ENCODE measurements at places on chromosomes 13 and 19.

DNA sequence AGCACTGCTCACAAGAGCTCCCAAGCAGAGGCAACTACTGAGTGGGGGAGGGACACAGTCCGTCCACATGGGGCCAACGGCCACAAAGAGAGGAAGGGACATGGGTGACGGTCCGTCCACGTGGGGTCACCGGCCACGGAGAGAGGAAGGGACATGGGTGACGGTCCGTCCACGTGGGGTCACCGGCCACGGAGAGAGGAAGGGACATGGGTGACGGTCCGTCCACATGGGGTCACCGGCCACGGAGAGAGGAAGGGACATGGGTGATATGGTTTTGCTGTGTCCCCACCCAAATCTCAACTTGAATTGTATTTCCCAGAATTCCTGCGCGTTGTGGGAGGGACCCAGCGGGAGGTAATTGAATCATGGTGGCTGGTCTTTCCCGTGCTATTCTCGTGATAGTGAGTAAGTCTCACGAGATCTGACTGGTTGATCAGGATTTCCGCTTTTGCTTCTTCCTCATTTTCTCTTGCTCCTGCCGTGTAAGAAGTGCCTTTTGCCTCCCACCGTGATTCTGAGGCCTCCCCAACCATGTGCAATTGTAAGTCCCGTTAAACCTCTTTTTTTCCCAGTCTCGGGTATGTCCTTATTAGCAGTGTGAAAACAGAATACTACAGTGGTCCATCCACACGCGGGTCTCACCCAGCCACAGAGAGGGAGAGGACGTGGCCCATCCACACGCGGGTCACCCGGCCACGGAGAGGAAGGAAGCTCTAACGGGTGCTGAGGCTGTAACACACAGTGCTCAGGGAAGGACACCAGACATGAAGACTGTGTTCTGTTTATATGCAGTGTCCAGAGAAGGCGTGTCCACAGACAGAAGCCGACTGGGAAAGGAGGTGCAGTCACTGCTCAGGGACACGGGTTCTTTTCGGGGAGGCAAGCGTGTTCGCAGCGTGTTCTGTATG is 48.5 kb downstream of the GAS6 start:
- no peak for DNase-seq

DNA sequence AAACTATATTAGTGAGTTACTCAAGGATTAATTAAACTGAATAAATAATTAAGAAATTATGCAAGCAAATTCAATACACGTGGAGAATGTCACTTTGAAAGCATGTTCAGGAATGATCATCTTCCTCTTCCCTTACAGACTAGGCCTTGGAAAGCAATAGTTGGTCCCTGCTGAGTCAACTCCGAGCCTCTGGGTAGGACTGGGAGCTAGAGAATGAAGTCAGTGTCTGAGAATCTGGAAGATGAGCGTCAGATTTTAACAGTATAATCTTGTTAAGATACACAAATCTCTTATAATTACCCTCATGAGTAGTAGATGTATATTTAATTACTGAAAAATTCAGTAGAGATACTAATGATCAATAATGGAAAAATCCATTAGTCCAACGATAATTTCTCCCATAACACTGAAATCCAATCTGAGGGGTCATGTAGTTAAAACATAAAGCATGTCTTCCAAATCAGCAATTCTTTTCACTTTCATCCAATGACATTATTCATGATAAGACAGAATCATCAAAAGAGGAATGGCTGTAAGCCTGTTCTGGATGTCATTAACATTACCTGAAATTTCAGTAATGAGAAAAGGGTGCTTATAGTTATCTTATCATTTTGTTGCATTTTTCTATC is 423.0 kb downstream of the DCT start:
- no peak for DNase-seq

GRCh38 chr13:102872531-102872930 is 26.7 kb downstream of the ERCC5 start:
- DNase-seq = no peak

- no peak for DNase-seq
Observed at GRCh38 chr19:49951806-49952478, 9.0 kb downstream of the SIGLEC11 start.

DNA sequence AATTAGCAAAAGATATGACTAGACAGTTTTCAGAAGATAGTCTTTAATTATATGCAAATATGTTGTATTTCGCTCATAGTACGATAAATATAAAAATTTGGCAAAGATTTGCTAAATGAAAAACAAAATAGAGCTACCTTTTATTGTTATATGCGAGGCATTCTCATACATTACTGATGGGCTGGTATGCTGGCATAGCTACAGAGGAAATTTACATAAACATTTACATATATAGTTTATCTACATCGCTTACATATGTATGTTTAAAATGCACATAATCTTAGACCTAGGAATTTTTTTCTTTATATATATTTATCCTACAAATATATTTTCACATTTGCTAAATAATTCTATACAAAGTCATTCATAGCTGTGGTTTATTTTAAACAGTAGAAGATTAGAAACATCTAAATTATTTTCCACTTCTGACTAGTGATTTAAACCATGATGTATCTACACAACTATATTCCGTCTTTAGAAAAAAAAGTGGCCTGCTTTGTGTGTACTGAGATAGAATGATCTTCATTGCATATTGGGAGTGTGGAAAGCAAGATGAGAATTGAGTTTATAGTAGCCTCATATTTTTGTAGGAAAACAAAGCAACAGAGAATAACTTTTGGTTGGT is 1345.0 kb upstream of the SLC10A2 start:
- DNase-seq = no peak

DNA sequence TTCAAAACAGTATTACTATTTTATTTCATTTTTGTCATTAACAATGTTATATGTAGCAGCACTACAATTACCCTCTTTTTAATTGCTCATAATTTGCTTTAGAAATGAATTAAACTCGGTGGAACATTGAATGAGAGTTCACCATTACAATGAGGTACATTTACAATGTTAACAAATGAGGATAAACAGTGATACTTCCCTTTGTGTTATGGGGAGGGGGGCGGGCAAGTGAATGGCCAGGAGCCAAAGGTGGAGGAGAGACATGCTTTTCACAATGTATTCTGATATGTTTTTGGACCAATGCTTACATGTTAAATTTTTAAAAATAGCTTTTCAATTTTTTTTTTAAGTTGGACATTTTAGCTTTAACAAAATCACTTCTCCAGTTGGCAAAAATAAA is 34.2 kb downstream of the NALCN start:
- no peak for DNase-seq

DNA sequence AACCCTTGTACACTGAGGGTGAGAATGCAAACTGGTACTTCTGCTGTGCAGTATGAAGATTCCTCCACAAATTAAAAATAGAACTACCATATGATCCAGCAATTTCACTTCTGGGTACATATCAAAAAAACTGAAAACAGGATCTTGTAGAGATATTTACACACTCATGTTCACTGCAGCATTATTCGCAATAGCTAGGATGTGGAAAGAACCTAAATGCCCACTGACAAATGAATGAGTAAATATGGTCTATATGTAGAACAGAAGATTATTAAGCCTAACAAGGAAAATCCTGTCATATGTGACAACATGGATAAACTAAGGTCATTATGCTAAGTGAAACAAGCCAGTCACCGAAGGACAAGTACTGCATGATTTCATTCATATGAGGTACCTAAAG is 304.7 kb downstream of the ENOX1 start:
- DNase-seq = no peak
